Smooth muscle cell of the brain vasculature (primary cell): ENCODE measurements at places on chromosomes 16 and 17.

GRCh38 chr17:58207451-58207850 is 11.6 kb downstream of the MKS1 start:
- no peak for DNase-seq

DNA sequence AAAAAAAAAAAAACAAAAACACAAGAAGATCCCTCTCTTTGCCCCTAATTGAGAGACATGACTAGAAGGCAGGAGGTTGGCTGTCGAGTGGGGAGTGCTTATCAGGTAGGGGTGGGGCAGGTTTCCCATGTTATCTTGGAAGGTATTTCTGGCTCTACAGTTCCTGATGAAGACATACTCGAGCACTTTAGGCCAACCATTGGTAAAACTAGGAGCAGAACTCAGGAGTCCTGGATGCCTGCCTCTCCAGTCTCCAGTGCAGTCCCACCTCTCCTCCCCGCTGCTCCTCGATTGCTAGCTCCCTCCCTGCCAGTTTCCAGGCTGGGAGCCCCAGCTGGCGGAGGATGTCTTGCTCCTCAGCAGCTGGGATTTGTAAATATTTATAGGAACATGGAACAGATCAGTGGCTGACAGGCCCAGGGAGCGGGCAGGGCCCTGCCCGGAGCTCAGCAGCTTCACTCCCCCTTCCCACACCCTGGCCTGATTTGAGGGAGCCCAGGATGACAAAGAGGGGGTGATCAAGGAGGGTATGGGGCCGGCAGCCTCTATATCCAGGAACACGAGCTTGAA is 11.4 kb upstream of the C1QL1 start:
- no peak for DNase-seq

- DNase-seq, result no peak
Observed at GRCh38 chr17:79174193-79174765, 99.7 kb downstream of the ENGASE start.

DNA sequence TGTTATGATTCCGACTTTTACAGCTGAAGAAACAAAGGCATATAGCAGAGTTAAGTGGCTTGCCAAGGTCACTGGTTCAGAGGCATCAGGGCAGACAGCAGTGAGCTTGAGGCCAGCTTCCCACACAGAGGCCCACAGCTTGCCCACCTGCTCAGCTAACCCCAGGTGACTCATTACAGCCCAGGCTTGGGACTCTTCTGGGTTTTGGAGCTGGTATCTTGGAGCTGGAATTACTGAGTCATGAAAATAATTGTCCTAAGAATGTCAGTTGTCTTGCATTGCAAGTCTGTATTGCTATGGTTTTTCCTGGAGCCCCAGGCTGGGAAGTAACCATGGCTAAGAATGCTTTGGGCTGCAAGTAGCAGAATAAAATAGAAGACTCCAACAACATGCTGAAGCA is 32.4 kb upstream of the IRX3 start:
- DNase-seq, result no peak

DNA sequence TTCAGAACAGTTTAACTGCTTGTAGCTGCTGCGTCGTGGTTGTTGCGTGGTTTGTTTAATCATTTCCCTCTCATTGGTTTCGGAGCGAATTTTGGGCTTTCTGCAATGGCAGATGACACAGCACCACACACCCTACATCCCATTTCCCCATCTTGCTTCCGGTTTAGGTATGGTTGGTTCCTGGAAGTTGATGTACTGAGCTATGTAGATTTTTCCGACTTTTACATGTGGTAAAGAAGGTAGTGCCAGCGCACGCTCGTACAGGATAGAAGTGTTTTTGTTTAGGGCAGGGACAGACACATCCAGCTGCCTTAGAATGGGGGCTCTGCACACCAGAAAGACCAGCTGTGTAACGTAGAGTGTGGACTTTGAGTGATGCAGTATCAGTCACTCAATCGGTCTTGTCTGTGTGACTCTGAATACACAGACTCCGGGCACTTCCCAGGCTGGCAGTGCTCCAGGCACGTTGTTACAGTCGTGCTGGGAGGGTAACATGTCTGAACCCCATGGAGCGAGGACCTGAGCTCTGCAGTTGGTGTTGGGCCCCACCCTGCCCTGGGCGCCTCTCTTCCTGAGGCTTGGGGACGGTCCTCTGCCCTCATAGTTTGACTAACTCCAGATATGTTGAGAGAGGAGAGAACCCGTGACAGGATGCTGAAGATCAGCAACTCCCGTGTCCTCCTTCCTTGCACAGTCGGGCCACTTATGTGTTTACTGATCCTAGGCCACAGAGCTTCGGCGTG is 172.0 kb upstream of the CHMP6 start:
- DNase-seq, result no peak

- no peak for DNase-seq
Observed at GRCh38 chr17:28320215-28321061, 1.4 kb downstream of the TMEM97 start.
